ENCODE measurements at places on chromosomes 3 and 15.

GRCh38 chr3:4466741-4467521 is at the start of gene SUMF1:
Gene SUMF1, minus strand, starts transcription at chr3:4467269. Its CDS starts 24 bp downstream, at chr3:4467245.
- peak; percentile 67 for DNase-seq

DNA sequence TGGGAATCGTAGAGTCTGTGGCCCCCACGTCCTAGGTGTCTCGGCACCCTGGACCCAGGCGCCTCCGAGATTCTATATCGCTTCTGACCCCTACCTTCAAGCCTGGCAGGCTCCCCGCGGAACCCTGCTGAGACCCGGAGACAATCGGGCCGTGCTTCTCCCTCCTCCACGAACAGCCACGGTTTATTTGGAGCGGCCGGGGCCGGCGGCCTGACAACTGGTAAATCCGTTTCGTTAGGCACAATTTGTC is 1.4 kb downstream of the GATA2 start:
- no peak for DNase-seq

DNA sequence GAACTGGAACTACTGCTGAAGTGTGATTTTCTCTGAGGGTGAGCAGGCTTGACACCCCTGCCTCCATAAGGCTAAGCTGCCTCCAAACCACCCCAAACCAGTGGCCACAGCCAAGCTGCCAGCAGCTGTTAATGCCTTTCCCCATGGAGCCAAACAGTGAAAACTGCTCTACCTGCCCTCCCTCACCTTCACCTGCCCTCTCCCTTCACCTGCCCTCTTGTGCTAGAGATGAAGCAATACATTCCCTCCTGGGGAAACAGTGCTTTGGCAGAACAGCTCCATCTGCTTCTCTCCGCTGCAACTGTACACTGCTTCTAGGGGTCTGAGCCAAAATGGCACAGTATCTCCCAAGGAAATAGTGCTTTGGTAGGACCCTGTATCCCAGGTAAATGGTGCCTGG is 374.1 kb downstream of the FHIT start:
- DNase-seq = no peak

DNA sequence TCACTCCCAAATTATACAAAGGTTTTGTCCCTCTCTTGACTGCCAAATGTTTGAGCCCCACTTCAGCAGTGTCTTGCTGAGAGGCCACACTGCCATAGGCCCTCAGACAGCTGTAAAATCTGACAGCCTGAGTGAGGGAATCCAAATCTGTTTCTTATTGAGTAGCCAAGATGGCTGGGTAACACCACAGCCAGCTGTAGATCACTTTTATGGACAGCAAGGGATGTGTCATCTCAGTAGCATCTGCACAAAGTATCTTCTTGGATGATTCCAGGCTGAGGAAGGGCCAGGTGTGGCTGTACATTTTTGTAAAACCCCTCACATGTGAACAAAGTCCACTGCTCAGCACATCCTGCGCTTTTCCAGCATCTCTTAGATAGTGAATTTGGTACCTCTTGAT is 237.0 kb upstream of the LRTM1 start:
- DNase-seq = no peak

DNA sequence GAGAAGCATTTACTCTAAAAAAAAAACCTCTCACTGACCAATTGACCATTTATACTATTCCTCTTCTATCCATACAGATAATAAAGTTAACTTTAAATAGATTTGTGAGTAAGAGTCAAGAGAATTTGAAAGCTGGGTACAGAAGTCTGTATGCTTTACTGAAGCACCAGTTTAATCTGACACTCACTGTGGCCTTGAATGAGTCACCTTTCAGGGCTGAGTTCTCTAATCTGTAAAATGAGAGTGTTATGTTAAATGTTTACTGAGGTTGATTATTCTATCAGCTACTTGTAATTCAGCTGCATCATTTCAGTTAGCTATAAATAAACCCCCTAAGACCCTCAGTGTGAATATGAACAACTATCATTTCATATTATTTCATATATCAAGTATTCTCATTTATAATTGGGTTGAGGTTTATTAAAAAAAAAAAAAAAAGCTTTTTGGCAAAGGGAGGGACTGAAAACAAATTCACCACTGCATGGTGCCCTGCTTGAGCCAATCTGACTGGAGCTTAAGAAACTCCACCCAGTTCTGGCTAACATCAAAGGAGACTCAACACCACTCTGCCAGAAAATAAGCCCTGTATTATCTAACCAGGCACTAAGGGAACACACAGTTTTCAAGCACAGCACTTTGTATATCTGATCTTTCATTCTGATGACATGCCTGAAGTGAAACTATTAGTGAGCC is 2.8 kb downstream of the MAP4 start:
- no peak for DNase-seq

- no peak for DNase-seq
These were observed 71.6 kb upstream of the SYN2 start for GRCh38 chr3:11932636-11933035.
